SHP77 treated with DMSO at 0.1 percent for 48 hours (cell line): ENCODE measurements at places on chromosomes 16 and 17.

DNA sequence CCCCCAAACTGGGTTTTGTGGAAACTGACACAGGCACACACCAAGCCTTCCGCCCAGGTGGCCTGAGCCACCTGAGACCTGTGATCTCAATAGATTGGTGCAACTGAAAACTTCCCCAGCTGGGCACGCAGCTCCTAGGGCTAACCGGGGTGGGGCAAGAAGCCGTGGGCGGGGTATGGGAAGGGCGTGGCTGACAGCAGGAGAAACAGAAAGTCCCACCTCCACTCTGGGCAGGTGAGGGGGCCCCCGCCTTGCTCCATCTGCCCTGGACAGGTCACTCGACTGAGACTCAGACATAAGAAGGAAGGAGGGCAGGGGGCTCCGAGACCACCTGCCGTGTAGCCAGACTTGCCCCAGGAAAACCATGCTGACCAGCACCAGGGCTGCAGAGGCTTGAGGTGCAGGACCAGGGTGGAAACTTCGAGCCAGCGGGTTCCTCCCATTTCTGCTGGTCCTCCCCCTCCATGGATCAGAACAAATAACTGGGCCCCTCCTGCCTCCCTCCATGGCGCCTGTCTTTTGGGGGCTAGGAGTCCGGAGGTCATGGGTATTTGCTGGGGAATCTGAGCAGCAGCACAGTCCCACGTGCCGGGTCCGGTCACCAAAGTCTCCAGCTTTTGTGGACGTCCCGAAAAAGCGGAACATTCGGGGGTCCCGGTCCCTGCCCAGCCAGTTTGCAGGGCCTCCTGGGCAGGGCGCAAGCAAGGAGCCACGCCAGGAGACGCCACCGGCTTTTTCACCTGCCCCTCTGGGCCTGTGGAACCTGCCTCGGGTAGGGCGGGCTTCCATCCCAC, 1.3 kb downstream of the TIMP2 start:
- no peak for DNase-seq

GRCh38 chr17:2695243-2695960, 16.2 kb downstream of the CLUH start:
- DNase-seq, result no peak

DNA sequence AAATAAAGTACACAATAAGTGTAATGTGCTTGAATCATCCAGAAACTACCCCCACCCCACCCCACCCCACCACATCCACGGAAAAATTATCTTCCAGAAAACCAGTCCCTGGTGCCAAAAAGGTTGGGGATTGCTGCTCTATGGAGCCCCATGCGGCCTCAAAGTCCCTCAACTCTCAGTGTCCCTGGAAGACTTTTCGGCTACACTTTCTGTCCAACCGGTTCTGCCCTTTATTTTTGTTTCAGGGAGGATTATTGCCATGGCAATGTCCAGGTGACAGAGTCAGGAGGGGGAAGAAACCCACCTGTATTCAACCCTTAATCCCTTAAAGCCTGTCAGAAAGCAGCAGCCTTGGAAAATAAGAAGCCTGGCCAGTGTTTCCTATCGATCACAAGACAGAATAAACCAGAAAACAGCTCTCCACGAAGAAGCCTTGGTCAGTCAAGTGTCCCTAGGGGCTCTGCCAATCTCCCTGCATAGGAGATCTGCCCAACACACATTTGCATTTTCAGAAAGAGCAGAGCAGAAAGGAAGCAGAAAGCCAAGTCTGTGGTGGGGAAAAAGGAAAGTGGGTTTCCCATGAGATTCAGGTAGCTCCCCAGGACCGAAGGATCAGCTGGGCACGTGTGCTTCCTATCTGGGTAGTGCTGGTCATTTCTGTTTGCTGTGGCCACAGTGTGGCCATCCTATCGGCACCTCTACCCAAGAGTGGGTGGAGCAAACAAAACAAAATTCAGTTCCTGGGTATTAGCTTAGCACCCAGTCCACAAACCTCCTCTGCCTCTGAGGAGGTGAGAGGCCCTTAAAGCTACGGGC, 342.7 kb downstream of the SOX9 start:
- DNase-seq, result no peak

- DNase-seq, result no peak
These were observed 932 bp upstream of the MYBBP1A start for GRCh38 chr17:4555873-4556759.

DNA sequence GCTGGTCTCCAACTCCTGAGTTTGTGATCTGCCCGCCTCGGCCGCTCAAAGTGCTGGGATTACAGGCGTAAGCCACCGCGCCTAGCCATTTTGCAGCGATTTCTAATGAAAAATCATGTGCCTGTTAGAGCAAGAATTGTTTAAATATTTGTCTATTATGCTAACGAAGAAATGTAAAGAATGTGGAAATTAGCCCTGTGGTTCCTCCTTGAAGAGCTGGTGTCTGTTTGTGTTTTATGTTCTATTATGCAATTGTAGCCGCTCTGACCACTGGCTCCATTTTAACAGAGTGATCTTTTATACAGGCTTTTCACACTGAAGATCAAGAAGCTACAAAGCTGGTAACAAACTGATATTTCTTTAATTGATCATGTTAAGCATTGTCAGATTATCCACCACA, 217.3 kb downstream of the USP22 start:
- no peak for DNase-seq

DNA sequence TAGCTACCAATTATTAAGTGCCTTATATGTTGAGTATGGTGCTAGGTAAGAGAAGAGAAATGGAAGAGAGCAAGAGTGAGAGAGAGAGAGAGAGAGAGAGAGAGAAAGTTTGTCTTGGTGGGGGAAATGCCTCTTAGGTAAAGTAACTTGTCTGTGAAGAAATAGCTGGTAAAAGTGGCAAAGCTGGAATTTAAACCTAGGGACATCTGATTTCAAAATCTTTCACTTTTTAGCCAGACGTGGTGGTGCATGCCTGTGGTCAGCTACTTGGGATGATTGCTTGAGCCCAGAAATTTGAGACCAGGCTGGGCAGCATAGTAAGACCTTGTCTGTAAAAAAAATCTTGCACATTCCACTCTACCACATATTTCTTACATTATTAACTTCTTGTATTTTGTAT, 23.0 kb upstream of the CDR2 start:
- no peak for DNase-seq

- no peak for DNase-seq
These were observed 61.5 kb downstream of the USP22 start for GRCh38 chr17:20981046-20981920.

DNA sequence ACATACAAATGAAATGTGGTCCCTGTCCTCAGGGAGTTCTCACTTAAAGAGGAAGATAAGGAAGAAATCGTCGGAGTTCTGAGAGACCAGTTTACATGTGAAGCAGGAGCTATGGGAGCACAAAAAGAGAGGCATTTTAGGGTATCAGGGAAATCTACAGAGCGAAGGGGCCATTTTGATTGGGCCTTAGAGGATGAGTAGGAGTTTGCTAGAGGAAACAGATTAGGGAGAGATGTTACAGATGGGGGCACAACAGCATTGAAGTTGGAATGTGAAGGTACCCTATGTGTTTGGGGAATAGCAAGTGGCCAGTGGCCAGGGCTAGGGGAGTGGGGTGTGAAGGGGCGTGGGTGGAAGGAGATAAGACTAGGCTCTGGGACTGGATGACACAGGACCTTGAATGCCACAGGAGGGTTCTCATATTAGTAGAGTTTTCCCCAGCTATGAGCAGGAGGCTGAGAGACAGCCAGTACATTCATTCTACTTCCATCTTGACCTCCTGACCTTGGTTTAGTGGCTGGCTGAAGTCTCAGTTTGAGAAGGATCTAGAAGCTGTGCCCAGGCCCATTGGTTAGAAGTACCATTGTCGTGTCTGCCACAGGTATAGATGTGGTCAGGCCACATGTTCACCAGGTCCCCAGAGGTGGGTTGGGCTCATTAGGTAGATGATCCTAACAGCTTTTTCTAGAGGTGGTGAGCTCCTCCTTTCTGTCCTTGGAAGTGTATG, 34.8 kb downstream of the CPNE2 start:
- DNase-seq, result no peak

DNA sequence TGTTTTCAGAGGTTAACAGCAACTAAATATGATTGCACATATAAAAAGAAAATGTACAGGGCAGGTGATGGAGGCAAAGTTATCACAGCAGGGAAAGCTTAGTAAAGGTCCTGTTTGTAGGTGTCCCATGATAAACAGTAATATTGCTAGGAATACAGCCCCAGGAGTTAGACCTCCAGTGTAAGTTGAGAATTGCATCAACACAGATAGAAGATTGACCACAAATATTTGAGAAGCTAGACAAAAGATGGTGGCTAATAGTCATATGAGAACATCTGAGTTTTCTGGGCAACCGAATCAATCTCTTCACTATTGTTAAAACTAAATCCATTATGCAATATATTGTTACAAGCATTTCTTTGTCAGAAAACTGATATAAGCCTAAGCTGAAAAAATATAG, 152.6 kb downstream of the CDH11 start:
- DNase-seq, result no peak

DNA sequence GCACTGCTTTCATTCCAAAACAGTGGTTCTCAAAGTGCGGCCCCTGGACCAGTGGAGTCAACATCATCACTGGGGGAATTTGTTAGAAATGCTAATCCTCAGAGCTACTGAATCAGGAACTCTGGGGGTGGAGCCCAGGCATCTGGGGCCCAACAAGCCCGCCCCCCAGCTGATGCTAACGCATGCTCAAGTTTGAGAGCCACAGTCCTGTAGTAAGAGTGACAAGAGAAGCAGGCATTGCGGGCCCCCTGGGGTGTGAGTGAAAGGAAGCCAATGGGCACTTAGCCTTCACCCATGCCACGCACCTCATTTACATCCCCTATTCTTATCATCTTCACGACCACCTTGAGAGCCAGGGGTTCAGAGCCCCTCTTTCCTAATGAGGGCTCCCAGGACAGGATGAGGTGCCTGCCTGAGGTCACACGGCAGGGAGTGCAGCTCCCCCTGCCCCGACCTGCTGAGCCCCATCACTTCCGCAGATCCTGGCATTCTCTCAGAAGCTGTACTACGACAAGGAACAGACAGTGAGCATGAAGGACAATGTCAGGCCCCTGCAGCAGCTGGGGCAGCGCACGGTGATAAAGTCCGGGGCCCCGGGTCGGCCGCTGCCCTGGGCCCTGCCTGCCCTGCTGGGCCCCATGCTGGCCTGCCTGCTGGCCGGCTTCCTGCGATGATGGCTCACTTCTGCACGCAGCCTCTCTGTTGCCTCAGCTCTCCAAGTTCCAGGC, 9.1 kb downstream of the CA4 start:
- DNase-seq, result no peak

DNA sequence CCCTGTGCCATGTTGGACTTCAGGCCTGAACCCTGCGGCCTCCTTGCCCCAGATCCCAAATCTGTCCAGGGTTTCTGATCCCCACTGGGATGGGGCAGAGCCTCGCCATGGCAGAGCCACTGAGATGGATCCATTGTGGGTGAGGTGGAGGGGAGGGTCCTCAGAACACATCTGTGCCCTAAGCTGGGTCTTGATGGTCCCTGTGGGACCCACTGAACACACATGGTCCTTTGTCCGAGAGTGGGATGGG, 38.0 kb upstream of the KSR1 start:
- DNase-seq, result no peak

DNA sequence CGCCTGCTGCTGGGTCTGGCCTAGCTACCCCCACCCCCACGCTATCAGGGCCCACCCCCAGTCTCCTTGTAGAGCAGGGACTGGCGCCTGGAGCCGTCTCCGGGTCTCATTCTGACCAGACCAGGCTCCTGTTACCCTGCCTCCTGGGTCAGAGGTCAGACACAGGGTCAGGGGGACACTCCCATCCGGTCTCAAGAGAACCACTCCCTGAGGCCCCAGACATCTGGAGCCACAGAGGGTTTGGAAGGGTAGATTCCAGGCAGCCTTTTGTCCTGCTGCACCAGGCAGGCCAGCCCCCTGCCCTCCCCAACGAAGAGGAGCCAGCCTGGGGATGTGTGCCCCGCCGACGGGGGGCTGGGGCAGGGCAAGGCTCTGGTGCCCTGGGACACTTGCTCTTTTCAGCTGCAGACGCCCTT, 944 bp upstream of the WFIKKN1 start:
- DNase-seq, result no peak

- no peak for DNase-seq
These were observed 10.1 kb upstream of the COL1A1 start for GRCh38 chr17:50211249-50212120.

DNA sequence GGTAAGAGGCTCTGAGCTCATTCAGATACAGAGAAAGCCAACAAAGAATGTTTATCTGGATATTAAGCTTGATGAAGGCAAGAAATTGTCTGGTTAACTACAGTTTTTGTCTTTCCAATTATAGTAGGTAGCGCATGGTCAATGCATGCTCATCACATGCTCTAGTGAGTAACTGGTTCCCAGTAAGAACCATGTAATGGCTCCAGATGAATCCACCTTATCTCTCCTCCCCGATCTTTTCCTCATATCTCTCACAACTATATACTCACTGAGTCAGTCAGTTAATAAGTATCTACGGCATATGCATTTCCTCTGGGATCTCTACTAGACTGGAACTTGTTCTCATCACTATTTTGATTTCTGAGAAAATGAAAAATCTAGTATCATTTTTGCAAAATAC, 340.7 kb upstream of the DYNLRB2 start:
- DNase-seq, result no peak

- DNase-seq, result no peak
These were observed 6.2 kb downstream of the PCGF2 start for GRCh38 chr17:38741921-38742410.

GRCh38 chr17:41402161-41402560, 4.8 kb upstream of the KRT31 start:
- no peak for DNase-seq

DNA sequence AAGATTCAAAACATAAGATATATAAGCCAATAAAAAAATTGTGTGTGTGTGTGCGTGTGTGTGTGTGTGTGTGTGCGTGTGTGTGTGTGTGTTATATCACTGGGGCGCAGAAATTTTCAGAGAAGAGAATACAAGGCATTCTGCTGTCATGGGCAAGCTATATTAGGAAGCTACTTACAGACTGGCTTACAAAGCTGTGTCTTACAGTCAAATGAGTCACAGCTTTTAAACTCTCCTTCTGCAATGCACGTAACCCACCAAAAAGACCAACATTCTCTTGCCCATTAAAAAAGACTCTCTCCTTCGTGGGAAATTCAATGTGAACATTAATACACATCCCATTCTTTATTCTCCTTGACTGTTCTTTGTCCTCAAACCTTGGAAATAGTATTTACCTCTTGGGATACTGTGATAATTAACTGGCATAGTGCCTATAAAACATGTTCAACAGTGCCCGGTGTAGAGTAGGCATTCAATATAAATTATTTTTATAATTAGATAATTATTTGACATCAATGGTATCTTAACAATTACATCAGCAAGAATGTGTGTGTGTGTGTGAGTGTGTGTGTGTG, 860.4 kb upstream of the SOX9 start:
- DNase-seq, result no peak

DNA sequence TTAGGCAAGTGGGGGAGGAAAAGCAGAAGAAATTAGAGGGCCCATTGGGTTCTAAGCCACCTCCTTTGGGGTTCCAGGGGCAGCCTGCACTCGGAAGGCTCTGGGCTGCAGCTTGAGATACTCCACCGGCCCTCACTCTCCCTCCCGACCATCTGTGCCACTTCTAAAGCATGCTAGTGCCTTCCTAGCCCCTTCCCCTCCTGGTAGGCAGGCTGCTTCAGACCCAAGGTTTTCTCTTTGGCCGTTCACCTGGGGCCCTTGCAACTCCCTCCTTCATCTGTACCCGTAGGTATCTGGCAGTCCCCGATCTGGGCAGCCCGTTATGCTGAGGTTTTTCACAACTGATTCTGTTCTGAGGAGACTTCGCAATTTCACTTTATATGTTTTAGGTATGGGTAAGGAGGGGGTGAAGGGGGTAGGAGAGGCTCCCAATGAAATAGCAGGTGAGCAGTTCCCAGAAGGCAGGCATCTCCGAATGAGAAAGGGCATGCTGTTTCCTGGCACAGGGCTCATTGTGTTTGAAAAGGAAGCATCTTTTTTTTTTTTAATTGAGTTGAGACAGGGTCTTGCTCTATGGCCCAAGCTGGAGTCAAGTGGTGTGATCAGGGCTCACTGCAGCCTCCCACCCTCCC, 98.7 kb downstream of the RAB11FIP4 start:
- no peak for DNase-seq
